ENCODE measurements at places on chromosomes 2 and 18.

- H3K36me3 ChIP-seq = no peaks in the 10 kb centered on the region
- no peaks in the 10 kb centered on the region for H3K27me3 ChIP-seq
These were observed 450.2 kb downstream of the ERBB4 start for GRCh38 chr2:212088353-212088752.

- no peaks in the 10 kb centered on the region for H3K27me3 ChIP-seq
- no peak for DNase-seq
- H3K36me3 ChIP-seq = no peaks in the 10 kb centered on the region
- H3K4me3 ChIP-seq = no peak overlapping the region
- peaks cover 5% of the 10 kb centered on the region for H3K4me1 ChIP-seq
These were observed 40.7 kb downstream of the PKP4 start for GRCh38 chr2:158497486-158497885.

GRCh38 chr2:71173096-71173495 lies 42.7 kb downstream of the MPHOSPH10 start:
- no peak overlapping the region for H3K27ac ChIP-seq
- H3K4me3 ChIP-seq = no peak overlapping the region
- no peaks in the 10 kb centered on the region for H3K36me3 ChIP-seq

GRCh38 chr2:66437691-66438497 lies 3.0 kb downstream of the MEIS1 start:
- H3K4me1 ChIP-seq = peaks cover 19% of the 10 kb centered on the region
- no peak overlapping the region for H3K27ac ChIP-seq
- peaks cover 92% of the 10 kb centered on the region for H3K27me3 ChIP-seq
- DNase-seq = no peak

- H3K27ac ChIP-seq = no peak overlapping the region
- no peak overlapping the region for H3K4me3 ChIP-seq
- H3K4me1 ChIP-seq = peaks cover 3% of the 10 kb centered on the region
These were observed 375.4 kb upstream of the ACVR2A start for GRCh38 chr2:147469471-147469870.

Measured in T-helper 2 cell treated with Interferon-gamma antibody and Interleukin-4, amounts not matched to agents 5 μg/mL and 100 μg/mL, for 36 hours (primary cell).